ENCODE measurements at places on chromosomes 11 and 22.
A peak's percentile ranks its signal among the peaks of the same experiment; 100 is the strongest.

DNA sequence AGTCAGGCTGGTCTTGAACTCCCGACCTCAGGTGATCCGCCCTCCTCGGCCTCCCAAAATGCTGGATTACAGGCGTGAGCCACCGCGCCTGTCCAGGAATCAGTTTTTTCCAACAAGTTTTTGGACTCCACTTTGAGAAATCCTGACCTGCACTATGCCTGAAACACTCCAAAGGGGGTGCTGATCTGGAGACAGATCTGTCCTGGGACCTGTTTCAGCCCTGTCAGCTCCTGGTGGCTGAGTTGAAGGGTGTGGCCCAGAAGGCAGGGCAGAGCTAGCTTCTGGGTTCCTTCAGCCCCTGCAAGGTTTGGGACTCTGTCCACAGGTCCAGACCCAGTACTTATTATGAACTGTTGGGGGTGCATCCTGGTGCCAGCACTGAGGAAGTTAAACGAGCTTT, 1.2 kb downstream of the DNAJC4 start:
- no peak for DNase-seq

GRCh38 chr11:85774256-85775101, 36.5 kb downstream of the SYTL2 start:
- DNase-seq: no peak

GRCh38 chr11:970319-970871, 44.7 kb downstream of the AP2A2 start:
- DNase-seq: peak; percentile 43

- no peak for DNase-seq
Observed at GRCh38 chr11:96340555-96340885, 2.5 kb downstream of the MAML2 start.

DNA sequence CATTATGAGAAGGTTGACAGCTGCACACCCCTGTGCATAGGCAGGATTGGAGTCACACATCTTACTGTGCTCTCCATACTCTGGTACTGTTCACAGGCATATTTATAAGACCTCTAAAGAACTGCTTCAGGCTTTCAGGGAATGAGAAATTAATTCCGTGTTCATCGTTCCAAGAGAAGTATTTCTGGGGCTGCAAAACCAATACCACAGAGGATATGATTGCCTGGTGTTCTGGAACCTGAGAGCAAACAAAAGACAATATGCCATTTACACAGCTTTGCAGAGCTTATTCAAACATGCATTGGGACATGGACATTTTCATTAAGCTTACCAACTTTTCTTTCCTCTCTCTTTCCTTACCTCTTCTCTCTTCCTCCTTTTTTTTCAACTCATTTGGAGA, 388.7 kb downstream of the NTM start:
- DNase-seq: no peak

DNA sequence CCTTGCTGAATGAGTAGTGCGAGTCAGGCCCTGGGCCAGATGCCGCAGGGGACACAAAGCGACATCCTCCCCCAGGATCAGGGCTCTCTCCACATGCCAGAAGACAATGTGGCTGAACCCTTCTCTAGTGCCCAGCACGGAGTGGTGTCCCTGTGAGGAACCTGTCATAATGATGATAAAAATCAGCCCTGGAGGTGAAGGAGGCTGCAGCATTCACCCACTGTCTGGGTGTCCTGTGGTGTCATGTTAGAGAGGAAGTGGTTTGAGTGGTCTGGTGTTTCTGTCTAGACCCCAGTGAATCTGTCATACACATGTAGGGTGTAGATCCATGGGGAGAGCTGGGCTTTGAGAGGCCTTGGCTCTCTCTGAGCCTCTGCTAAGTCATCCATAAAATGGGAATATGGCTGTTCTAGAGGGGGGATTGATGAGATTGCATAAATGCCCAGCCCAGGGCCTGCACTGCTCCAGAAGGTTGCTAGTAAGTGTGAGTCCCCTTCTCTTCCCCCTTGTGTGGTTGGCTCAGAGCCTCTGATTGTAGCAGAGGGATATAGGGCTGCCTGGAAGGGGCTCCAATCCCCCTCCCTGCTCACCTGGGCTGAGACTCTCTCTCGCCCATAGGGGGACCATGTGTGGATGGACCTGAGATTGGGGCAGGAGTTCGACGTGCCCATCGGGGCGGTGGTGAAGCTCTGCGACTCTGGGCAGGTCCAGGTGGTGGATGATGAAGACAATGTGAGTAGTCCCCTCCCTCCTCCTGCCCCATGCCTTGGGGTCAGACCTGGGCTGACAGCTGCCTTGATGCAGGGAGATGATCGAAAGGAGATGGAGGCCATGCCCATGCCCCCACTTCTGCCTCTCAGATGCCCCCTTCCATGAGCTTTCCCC, 14.3 kb downstream of the MYO7A start:
- no peak for DNase-seq

- no peak for DNase-seq
Observed at GRCh38 chr22:27267145-27267544, 534.4 kb downstream of the MN1 start.

- no peak for DNase-seq
Observed at GRCh38 chr22:19644314-19645223, 69.7 kb upstream of the SEPTIN5 start.

DNA sequence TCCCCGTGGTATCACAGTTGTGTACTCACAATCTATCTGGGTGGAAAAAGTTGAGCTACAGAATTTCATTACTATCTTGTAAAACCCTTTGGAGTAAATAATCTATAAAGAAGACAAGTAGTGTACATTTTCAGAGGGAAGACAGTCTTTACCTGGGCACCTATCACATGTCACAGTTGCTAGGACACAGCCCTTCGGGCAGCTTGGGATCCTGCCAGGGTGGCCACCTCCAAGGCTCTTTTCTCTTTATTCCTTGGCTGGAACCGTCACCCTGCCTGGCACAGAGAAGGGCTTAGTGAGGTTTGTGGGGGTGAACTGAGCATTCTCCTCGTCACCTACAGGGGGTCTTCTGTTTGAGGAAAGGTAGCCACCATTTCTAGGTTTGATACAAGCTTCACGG, 23.6 kb downstream of the LRRC74B start:
- DNase-seq: no peak

- DNase-seq: no peak
Observed at GRCh38 chr11:2869561-2870427, 15.8 kb downstream of the CDKN1C start.

DNA sequence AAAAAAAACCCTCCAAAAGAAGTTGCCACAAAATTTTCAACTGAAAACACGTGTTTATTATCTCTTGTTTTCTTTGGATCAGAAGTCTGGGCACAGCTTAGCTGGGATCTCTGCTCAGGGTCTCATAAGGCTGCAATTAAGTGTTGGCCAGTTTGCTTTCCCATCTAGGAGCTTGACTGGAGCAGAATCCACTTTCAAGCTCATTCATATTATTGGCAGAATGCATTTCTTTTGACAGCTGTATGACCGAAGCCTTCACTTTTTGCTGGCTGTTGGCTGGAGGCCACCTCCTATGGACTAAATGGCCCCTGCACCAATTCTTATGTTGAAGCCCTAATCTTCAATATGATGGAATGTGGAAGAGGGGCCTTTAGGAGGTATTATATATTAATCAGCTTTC, 139.6 kb downstream of the DDX10 start:
- no peak for DNase-seq

GRCh38 chr11:71525938-71526495, 1.1 kb upstream of the KRTAP5-7 start:
- DNase-seq: no peak

DNA sequence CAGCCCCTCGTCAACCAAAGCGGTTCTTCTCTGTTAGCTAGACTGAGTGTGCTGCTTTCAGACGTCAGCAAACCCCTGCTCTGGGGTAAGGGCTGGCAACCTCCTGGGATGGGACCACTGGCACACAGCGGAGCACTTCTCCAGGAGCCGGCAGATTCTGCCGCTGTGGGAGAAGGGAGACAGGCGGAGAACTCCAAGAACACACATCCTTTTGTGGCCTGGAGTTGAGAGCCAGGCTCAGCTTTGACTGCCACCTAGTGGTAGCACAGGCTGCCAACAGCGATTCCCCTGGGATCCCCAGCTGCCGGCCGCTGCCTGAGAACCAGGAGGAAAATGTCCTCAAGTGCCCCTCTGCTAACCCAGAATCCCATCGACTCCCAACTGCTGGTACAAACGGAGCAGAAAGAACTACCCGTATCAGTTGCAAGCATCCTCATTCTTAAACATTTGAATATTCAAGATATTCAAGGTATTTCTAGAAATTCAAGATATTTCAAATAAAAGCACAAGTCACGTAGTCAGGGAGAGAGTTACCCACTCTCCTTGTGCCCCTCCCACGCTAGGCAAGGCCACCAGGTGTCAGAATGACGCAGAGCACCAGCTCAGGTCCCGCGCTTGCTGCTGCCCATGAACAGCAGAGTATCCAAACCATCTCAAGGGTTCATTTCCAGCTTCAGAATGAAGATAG, 4.9 kb downstream of the LTO1 start:
- peak; percentile 53 for DNase-seq

DNA sequence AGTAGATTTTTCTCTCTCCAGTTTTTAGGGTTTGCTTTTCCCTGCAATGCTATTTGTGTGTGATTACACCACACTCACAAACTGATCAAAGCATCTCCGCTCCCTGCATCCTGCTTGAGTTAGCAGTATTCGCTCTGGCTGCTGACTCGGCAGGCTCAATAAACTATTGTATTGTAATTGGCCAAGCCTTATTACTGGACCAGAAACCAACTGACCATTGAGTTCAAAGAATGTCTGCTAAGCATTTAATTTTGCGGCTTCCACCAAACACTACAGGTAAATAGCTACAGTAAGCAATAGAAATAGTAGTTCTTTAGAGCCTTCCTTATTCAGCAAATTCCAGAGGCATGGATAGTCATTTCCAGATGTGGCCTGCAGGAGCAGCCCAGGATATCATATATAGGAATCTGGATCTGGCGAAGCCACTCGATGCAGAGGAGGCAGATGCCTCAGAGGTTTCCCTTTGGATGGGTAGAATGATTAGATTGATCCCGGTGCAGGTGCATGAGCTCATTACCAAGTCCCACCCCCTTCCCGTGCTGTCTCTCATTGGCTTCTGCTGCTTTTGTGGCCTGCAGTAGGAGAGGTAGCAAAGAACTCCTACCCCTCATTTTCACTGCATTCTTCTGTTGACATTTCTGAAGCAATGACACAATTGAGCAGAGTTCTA, 77.3 kb downstream of the COMMD9 start:
- DNase-seq: no peak

DNA sequence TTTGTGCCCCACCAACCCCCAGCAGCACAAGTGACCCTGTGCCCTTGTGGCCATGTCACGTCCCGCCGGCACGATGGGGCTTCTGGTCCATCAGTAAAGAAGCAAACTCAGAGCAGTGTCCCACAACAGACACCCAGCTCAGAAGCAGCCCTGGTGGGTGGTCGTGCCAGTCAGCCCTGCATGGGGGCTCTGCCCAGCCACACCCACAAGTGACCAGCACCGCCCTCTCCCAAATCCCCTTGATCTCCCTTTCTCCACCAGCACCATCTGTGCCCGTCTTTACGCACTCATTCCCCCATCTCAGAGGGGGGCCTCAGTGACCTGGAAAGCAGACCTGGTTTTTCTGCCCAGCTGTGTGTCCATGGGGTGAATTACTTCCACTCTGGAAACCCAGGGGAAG, 149.1 kb downstream of the DSCAML1 start:
- DNase-seq: no peak

DNA sequence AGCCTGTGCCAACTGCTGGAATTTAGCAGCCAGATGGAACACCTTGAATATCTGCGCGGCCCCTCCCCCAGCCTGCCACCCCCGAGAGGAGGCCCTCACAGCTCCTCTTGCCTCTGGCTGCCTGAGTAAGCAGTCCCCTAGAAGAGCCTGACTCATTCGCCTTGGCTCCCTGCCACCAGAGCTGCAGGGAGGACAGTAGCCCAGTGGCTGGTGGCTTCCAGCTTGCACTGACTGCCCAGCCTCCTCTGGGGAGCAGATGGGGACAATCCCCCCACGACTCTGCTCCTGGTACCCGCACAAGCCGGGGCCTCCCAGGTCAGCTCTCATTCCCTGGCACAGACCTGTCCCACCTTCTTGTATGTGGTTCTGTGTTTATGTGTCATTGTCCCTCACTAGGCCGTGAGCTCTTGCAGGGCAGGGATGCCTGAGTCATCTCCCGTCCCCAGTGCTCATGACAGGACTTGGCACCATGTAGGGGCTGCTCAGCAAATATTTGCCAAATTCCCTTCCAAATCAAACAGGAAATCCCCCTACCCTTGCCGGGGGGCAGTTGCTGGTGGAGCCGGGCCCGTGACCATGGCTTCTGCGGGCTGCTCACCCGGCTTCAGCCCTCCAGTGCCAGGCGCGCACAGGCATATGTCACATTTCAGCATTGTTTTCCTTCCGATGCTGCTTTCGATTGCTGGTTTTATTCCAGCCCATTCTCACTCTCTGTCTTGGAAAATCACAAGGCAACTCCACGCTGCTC, 43.6 kb downstream of the CACNG2 start:
- DNase-seq: peak; percentile 3

- DNase-seq: no peak
Observed at GRCh38 chr11:120229451-120230424, 10.2 kb upstream of the POU2F3 start.

GRCh38 chr11:119025978-119026766, 4.5 kb downstream of the SLC37A4 start:
- no peak for DNase-seq

DNA sequence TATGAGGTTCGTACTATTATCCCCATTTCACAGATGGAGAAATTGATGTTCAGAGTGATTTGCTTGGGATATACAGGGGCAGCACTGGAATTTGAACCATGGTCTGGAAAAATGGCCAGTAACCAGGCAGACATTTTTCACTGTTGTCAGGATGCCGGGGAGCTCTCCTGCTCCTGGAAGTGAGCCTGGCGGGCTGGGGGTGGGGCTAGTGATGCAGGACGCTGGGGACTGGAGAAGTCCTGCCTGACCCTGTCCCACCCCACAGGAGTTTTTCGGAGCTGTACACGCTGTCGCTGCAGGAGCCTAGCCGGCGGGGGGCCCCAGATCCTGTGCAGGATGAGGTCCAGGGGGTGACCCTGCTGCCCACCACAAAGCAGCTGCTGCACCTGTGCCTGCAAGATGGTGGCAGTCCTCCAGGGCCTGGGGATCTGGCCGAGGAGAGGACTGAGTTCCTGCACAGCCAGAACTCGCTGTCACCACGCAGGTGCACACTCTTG, 11.1 kb downstream of the SIPA1 start:
- DNase-seq: no peak
